ENCODE measurements at places on chromosomes 11 and 22.
A peak's percentile ranks its signal among the peaks of the same experiment; 100 is the strongest.

DNA sequence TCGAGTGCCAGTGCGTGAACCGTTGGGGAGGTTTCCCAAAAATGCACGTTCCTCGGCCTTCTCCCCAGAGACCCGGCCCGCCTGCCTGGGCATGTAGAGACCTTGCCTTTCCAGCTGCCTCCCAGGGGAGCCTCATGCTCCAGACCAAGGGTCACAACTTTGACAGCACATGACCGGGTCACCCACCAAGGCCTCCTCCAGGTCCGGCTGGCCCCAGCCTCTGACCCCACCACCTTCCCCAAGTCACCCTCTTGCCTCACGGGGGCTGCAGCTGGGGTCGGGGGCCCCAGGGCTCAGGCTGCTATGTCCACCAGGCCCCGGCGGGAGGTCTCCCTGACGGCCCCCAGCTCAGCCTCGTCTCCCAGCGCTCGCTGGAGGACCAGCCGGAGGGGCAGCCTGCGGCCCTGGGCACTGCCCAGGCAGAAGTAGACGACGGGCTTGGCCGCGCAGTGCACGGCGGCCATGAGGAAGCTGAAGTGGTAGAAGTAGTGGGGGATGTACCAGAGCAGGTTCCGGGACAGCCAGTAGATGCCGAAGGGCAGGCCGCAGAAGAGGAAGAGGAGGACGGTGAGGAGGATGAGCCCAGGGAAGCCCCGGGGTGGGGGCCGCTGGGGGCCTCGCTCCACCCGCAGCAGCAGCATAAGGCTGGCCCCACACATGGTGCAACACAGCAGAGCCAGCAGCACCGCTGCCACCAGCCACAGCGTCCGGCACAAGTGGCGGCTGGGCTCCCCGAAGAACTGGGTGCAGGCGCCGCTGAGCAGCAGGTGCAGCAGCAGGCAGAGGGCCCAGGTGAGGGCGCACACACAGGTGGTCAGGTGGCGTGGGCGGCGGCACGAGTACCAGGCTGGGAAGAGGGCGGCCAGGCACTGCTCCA is 4.4 kb downstream of the MRGPRE start:
- no peak for DNase-seq

DNA sequence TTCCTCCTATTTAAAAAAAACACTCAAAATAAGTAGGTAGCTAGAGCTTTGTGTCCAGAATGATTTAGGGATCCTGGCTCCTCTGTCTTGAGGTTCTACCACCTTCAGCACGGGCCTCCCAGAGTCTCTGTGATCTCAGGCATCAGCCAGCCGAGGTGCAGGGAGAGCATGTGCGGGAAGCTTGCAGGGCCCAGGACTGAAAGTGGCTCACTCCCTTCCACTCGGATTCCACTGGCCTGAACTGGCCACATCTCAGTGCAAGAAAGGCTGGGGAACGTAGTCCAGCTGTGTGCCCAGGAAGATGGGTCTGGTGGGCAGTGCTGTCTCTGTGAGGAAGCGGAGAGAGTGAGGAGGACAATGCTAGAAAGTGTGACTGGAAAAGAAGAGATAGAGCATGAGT is 68.3 kb upstream of the MYOD1 start:
- no peak for DNase-seq

- DNase-seq = no peak
Measured at GRCh38 chr22:44133161-44133560, 47.6 kb upstream of the PARVG start.

DNA sequence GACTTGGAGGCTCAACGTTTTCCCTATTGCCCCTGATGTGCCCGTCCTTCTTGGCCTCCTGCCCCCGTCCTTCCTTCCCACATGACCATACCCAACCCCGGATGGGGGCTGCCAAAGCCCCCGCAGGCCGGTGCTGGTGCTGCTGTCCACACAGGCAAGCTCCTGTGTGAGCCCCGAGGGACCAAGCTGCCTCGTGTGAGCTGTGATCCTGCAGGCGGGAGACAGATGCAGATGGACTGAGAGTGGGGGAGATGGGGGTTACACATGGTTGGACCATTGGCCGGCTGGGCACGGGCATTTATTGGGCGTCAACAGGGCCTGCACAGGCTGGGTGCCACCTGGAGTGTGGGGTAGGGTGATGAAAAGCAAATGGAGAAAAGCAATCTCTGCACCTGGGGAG is 313.2 kb upstream of the B3GAT1 start:
- DNase-seq = no peak

DNA sequence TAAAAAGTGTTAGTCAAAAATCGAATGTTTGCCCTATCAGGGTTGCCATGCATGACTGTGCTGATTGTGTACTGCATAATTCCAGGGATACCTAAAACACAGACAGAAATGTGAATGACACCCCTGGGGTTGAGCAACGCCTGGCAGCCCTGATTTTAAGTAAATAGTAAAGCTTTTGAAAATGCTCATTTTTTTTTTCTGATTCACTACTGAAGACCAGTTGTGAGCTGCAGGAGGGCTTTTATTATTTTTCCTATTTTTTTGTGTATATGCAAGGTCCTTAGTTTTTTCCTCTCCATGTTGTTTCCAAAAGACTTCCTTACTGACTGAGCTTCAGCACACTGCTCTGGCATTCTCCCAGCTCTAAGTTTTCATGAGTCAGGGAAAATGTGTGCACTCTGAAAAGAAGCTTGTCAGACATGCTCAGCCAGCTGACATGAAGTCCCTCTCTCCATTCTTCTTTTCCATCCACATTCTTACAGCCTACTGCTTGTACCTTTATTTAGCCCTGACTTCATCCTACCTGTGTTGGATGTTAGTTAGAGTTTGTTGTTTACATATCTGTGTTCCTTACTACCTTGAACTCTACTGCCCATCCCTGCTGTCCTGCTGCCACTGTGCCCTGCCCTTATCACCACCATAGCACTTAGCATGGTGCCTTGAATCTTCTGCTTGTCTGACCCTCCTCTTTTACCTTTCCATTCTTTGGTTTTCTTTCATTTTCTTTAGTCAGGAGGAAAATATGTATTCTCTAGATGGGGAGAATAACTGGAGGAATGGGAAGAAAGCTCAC is 79.5 kb downstream of the HORMAD2 start:
- no peak for DNase-seq

DNA sequence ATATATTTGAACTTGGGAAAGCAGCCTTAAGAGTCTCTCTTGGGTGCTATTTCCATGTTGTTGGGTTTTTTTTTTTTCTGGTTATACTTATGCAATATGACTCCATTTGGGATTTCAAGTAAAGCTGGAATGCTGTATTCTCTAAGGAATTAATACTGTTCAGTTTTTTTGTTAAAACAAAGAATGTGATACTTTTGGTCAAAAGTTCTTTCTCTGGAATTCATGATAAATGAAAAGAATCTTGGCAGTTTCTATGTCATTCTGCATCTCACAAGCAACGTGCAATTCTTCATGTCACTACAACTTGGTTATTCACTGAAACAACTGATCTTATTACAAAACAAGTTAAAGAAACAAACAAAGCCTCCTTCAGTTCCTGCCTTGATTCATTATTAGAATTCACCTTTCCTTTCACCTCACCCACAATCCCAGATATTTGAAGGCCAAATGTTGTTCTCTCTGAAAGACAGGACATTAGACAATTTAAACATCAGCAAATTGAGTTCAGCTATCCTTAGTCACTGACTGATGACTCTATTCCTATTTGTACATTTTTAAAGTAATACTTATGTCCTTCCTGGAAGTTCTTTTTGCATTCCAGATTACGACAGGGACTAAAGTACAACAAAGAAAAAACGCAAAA is 176.2 kb downstream of the SBF2 start:
- no peak for DNase-seq

DNA sequence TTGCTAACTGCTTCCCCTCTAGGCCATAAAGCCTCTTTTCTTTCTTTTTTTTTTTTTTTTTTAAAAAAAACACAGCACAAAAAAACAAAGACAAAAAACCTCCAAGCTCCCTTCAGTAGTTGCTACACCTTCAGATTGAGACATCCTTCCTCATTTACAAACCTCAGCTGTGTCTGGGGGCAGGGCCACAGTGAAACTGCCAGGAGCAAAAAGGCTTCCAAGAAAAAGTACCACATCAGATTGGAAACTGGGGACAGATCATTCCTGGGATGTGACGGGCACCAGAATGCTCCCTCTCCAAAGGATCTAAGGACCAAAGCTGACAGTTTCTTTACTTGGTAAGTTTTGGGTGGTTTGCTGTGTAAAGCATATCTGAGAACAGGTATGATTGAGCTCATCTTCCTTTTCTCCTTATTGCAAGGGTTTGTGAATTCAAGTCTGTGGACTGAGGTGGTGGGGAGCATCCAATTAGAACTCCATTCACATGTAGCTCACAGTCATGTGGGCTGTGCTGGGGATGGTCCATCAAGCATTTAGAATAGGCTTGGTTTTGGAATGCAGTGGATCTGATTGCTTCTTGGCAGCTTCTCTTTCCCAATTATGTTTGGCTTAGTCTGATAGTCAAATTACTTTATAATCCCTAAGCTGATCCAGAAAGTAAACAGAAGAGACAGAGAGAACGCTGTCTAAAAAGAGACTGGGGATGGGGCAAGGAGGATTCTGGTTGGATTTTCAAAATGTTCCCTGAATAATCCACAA is 705 bp downstream of the BBOX1 start:
- DNase-seq = no peak

- no peak for DNase-seq
Measured at GRCh38 chr22:22871536-22872278, 15.9 kb upstream of the IGLL5 start.

DNA sequence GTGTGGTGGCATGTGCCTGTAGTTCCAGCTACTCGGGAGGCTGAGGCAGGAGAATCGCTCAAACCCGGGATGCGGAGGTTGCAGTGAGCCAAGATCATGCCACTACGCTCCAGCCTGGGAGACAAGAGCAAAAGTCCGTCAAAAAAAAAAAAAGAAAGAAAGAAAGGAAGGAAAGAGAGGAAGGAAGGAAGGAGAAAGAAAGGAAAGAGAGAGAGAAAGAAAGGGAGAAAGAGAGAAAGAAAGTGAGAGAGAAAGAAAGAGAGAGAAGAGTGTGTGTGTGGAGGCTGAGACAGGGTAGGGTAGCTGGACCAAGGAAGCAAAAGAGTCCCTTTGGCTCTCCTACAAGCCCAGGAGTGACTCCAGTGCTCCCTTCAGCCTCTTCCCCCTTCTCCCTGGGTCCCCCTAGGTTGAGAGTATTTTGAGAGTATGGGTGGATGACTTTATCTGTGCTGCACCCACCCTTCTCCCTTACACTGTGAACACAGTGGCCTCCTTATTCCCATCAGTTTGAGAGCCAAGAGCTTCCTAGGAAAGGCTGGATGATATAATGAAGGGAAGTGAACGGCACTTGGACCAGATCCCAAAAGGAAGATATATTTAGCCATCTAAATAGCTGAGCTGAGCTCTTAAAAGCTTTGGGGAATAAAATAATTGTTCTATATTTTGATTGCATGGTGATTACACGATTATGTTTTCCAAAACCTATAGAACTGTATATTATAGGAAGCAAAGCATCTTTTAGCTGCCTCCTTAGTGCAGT is 9.5 kb upstream of the DENND5A start:
- no peak for DNase-seq

- DNase-seq = no peak
Measured at GRCh38 chr11:43920598-43921419, 21.6 kb upstream of the C11orf96 start.

GRCh38 chr11:14973621-14974514 is 1.7 kb upstream of the CALCA start:
- DNase-seq = no peak

DNA sequence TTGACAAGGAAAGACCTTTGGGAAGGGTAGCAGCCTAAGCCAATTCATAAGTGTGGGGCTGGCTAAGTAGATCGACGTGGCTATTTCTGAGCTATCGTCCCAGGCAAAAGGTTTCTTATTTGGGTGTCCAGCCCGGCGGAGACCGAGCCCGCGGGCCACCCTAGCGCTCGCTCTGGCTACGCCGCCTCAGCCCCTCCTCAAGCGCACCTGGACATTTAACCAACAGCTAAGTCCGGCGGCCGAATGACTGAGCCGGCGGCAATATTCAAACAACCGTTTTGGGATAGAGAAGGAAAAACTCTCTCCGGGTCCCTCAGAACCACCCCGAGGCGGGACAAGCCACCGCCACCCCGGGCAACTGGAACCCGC is 457 bp downstream of the RNF141 start:
- DNase-seq = peak; percentile 22

- DNase-seq = no peak
Measured at GRCh38 chr11:100876815-100877520, 189.9 kb downstream of the ARHGAP42 start.

GRCh38 chr11:113695207-113695606 is 10.9 kb downstream of the TMPRSS5 start:
- no peak for DNase-seq

GRCh38 chr11:36311926-36312595 is 16.0 kb downstream of the PRR5L start:
- DNase-seq = no peak

GRCh38 chr11:61833926-61834277 is 5.8 kb downstream of the FADS2 start:
- no peak for DNase-seq

Data from stimulated activated naive CD4-positive, alpha-beta T cell (primary cell).